WERI-Rb-1 (cell line): ENCODE measurements at places on chromosomes 6 and 20.

DNA sequence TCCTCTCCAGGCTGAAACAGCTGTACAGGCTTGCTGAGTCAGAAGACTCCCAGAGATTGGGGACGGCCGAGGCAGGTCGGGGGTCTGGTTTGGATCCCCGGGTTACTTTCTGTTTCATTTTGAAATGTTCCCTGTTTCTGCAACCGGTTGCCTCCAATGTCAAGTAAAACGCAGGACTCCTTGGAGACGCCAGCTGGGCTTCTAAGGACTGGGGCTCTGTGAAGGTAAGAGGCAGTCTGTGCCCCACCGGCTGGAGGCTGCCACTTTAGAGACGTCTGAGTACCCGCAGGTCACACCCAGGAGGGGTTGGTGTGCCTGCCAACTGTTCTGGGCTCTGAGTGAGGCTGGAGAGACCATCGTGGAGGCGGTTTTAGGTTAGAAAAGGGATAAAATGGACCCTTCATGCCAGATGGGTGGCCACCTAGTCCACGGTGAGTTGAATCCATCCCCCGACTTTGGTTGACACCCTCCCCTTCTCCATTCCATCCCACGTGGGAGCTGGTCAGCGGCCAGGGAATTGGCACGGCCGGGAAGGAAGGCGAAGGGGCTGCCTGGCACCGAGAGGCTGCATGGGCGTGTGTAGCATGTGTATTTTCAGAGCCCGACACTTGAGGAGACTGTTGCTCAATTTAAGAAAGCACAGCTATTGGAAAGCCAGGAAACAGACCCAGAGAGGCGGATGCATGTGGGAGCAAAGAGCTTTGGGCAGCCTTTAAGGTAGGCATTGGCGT, 240.9 kb downstream of the PHACTR1 start:
- no peak for DNase-seq

DNA sequence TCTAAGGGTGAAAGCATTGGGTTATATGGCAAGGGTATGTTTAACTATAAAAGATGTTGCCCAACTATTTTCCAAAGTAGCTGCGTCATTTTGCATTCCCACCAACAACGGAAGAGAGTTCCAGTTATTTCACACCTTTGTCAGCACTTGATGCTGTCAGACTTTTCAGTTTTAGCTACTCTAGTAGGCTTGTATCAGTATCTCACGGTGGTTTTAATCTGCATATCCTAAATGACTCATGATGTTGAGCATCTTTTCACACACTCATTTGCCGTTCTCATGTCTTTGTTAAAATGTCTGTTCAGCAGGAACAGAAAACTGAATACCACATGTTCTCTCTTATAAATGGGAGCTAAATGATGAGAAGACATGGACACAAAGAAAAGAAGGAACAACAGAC, 122.3 kb downstream of the RNASET2 start:
- no peak for DNase-seq

DNA sequence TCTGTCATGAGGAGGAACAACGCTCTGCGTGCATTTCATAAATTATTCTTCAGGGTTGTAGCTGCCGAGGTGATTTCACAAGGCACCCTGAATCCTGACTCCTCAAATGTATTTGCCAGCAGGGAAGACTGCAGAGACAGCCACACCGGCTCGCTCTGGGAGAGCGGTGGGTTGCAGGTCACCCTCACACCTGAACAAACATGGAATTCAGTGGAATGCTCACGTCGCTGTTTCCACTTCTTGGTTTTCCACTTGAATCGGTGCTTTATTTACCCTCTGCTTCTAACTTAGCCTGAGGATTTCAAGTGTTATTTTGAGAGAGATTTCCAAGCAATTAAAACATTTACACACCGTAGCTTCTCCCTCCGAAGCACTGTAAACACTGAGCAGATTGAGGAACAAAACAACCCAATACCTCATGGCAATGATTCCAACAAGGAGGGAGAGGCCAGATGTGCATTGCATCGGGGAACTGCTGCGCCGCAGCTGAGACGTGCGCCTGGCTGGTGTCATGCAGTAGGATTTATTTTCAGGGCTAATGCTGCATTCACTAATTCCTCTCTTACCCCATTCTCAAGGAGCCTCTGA, 59.5 kb upstream of the GGTLC1 start:
- DNase-seq, result no peak

DNA sequence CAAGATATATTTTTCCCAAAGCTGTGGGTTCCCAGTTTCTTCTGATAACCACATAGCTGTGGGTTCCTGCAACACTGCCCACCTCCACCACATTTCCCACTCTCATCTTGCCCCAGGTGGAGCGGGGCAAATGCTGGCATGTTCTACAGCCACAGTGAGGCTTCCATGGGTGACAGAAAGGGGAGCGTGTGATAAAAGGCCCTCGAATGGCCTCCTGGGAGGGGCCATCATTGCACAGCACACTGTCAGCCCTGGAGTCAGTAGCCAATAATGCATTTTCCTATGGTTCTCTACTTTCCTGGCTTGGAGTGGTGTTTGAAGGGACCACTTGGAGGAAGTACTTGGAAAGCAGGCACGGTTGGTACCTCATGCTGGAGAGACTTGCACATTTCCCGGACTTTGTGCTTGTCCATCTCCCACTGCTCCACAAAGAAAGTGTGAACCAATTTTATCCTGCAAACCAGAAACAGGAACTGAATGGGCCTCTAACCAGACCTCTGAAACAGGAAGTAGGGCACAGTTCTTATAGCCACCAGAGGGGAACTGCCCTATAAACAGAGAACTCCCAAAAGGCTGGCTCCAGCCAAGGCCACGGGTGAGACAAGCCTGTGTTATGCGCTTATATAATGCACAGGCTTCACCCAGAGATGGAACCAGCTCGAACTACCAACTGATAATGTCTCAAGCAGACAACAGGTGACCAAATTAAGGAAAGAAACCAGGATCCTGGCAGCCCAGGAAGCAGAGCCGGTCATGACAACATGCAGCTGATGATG, 8.6 kb downstream of the MAP3K5 start:
- DNase-seq, result no peak

DNA sequence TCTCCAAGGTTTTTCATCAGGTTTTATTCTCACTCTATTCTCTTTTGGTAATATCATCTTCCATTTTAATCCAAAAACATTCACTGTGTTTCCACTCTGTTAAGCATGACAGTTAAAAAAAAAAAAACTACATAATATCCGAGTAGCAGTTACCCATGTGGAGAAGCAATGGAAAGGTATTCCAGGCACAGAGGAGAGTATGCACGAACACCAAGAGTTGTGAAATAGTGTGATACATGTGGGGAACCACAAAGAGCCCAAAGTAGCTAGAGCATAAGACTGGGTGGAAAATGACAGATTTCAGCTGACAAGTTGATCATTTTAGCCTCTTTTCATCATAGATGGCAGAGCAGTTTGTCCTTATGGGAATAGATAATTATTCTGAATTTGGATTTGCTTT, 19.9 kb upstream of the FBXL4 start:
- no peak for DNase-seq

DNA sequence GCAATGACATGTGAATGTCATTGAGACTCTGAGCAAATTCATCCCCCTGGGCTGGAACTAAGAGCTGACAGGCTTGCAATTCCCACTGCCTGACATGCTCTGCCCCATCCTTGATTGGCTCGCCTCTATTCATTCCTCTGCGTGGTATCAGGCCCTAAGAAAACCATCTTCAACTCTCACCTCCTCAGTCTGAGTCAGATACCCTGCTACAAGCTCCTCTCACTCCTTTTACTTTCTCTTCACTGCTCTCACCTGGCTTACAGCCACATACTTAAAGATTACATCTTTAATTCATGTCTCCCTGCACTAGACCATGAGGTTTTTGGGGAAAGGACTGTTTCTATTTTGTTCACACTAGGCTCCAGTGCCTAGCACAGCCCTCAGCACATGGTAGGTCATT, 131.6 kb downstream of the KIF6 start:
- no peak for DNase-seq

- DNase-seq, result no peak
Measured at GRCh38 chr6:168165891-168166290, 86.9 kb upstream of the FRMD1 start.

- no peak for DNase-seq
Measured at GRCh38 chr20:62428396-62429295, 1.3 kb upstream of the RBBP8NL start.

DNA sequence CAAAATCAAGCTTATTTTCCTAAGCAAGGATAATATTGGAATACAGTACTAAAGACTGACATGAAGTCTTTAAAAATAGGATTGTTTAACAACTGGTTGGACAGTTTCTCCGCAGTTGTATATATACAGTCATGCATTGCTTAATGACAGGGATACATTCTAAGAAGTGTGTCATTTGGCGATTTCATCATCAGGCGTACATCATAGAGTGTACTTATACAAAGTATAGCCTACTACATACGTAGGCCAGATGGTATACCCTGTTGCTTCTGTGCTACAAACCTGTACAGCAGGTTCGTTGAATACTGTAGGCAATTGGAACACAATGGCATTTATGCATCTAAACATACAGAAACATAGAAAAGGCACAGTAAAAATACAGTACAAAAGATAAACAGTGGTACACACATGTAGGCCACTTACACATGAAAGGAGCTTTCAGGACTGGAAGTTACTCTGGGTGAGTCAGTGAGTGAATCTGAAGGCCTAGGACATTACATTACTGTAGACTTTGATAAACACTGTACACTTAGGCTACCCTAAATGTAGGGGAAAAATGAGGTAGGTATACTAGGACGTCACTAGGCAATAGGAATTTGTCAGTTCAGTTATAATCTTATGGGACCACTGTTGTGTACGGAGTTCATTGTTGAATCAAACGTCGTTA, 20.1 kb downstream of the HECA start:
- no peak for DNase-seq

DNA sequence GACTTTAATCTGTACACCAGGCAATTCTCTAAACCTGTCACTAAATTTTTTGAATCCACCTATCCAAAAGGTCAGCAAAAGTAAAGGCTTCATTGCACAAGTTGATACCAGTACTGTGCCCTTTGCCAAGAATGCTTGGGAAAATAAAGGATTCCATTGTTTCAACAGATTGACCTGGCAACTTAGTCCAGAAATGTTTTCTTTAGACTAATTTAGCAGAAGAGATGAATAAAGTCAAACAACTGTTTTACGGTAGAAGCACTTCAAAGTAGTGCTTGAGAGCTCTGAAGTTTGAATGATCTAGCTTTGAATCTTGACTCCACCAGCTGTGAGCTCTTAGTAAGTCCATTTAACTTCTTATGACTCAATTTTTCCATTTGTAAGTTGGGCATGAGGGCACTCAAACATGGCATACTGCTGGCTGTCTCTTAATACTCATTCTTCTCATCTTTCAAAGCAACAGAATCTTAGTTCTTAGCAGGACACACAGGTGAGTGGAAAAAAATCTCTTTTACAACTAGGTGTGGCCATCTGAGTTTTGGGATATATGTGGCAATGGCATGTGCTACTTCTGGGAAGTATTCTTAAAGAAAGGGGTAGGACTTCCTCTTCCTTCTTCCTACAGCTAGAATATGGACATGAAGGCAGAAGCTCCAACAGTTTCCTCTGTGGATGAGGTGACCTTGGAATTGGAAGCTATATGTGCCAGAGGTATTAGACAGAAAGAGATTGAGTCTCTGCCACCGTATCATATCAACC, 55.9 kb upstream of the LOC128125822 start:
- DNase-seq, result no peak

- DNase-seq, result no peak
Measured at GRCh38 chr20:2804852-2805688, 4.6 kb upstream of the CPXM1 start.

- no peak for DNase-seq
Measured at GRCh38 chr6:44561832-44562665, 174.5 kb downstream of the CDC5L start.

GRCh38 chr6:37612475-37612874, 85.2 kb downstream of the MDGA1 start:
- no peak for DNase-seq

DNA sequence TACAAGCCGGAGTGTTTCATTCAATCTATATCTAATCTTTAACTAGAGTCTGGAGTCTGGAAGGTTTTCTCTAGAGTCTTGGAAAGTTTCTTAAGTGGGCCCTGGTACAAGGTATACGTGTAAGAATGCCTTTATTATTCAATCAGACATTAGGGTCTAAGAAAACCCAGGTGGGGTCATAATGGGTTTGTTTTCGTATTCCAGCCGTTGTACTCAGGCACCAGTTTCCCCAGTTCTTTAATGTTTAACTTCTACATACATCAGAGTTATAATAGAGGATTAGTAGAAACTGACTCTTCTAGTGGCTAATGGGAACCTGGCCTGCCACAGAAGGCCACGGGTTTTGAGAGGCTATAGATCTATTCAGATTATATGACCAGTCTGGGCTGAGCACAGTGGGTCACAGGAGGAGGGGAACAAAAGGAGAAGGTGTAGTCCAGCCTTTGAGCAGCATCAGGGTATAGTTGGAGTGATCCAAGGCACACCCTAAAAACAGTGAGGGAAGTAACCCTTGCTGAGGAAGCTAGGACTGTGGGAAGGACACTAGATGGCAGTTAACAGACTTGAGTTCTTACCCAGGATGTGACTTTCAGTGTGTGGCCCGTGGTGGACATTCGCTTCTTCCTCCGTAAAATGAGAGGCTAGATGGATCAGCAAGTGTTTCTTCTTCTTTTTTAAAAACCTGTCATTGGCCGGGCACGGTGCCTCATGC, 15.5 kb downstream of the FAM83B start:
- DNase-seq, result no peak

- peak; percentile 85 for DNase-seq
Measured at GRCh38 chr20:31861385-31862156, 8.8 kb downstream of the DUSP15 start.

- DNase-seq, result no peak
Measured at GRCh38 chr20:58224974-58225373, 3.5 kb downstream of the ANKRD60 start.

GRCh38 chr6:34447910-34448309, 18.0 kb upstream of the PACSIN1 start:
- DNase-seq, result no peak

DNA sequence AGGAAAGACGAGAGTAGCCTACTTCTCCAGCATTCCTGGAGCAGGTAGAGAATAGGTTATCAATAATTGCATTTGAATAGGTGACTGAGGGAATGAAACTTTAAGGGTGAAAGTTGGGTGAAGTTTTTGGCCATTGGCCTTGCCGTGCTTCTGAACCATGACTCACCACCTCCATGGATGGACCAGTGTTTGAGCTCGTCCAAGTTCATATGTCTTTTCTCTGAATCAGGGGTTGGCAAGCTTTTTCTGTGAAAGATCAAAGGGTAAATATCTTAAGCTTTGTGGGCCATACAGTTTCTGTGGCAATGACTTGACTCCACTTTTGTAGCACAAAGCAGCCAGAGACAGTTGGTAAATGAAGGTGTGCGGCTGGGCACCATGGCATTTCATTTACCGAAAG, 31.8 kb downstream of the SNRNP48 start:
- no peak for DNase-seq

DNA sequence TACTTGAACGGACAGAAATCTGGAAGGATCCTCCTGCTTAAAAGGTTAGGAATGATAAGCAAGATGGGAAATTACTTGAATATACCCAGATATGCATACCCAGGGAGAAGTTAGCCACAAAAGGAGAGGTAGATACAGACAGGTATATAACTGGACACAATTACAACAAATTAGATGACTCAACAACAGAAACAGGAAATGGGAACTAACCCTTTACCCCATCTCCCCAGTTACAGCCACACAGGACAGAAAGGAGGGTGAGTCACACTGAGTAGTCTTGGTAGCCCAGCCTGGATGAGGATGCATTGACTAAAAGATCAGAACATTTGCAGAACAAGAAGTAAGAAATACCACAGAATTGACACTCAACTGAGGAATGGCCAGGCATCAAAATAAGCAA, 61.2 kb downstream of the C6orf52 start:
- no peak for DNase-seq
